ENCODE measurements at places on chromosomes 4 and X.

- no peak for DNase-seq
Measured at GRCh38 chr4:81431971-81432370, 39.7 kb downstream of the RASGEF1B start.

DNA sequence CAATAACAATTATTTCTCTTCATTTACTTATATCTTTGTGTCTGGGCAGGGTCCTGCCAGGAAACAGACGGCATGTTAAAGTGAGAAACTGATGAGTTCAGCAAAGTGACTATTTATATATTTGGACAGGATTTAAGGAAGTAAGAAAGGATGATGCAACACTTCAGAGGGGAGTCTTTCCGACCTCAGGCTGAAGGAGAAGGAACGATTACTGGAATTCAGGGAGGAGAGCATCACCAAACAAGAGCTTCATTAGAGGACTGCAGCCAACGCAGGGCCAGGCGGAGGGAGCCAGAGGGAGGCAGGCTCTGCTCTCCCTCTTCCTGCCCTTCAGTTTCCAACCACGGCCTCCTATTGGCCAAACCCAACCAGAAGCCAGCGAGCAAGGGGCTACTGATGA lies 1.5 kb upstream of the TLR7 start:
- DNase-seq, result no peak

DNA sequence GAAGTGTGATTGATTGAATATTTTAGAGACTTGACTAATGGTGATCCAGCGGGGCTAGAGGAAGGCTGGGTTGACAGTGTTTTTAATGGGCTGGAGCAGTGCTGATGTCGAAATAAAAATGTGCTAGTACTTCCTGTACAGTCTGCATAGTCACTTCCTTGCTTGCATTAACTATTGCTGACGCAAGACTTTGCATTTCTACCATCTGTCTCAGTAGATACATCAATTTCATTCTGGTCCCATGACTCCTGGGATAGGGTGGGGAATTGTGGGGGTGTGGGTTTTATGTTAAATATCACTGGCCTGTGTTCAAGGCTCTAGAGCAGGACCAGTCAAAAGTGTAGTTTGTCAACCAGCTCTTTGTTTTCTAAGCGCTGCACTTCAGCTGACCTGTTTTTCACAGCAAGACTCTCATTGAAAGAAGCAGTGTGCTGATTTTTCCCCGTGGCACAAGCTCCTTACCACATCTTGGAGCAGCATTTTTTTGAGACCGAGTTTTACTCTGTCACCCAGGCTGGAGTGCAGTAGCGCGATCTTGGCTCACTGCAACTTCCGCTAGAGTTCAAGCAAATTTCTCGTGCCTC lies 35.2 kb upstream of the PHEX start:
- no peak for DNase-seq

- DNase-seq, result no peak
Measured at GRCh38 chr4:14428125-14428524, 574.2 kb upstream of the CPEB2 start.

DNA sequence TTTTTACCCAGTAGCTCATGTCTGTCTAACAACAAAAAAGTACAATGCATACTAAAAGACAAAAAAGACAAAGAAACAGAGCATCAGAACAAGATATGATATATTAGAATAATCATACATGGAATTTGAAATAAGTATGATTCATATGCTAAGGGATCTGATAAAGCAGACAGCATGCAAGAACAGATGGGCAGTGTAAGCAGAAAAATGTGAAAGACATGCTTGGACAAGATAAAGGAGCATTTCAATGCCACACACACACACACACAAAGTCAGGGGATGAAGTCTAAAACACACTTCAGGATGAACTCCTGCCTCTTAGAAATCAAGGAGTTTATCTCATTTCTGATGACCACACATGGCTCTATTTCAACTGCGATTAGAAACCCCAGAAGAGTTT lies 649.6 kb upstream of the NDST4 start:
- no peak for DNase-seq

DNA sequence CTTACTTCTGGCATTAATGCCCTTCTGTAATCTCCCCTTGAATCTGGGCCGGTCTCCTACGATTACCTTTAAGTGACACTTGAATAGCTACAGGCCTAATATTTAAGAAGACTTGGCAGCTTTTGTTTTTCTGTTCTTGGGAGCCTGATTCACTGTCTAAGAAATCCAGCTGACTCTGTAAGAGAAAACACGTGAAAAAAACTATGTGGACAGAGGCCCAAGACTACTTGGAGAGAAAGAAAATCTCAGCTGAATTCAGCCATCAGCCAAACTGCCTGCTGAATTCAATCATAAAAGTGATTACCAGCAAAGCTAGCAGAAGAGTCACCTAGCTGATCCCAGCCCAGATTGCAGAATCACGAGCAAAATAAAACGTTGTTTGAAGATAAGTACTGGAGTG lies 521.2 kb downstream of the MID1IP1 start:
- DNase-seq, result no peak

GRCh38 chr4:117783716-117784115 lies 250.6 kb upstream of the NDST3 start:
- DNase-seq, result no peak

DNA sequence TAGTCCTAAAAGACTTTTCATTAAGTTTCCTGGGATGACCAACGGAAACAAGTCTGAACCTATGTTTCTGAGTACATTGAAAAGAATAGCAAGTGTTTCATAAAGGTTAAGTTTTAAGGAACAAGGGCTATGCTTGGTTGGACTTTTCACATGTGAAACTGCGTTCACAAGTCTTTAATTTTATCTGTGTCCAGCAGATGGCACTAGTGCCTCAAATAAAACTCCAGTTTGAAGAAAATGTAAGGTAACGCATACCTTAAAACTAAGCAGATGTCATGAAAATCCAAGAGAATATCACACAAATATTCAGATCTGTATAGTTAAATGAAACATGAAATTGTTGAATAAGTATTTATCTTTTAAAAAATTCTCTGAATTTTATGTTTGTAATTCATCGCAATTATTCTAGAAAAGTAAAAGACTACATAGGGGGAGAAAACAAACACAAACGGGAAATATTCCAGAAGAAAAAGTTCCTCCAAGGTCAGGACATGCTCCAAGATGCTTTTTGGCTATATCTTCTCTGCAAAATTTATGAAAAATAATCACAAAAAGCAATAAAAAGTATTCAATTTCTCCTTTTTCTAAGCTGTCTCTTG lies 89.6 kb upstream of the MAD2L1 start:
- peak; percentile 62 for DNase-seq

DNA sequence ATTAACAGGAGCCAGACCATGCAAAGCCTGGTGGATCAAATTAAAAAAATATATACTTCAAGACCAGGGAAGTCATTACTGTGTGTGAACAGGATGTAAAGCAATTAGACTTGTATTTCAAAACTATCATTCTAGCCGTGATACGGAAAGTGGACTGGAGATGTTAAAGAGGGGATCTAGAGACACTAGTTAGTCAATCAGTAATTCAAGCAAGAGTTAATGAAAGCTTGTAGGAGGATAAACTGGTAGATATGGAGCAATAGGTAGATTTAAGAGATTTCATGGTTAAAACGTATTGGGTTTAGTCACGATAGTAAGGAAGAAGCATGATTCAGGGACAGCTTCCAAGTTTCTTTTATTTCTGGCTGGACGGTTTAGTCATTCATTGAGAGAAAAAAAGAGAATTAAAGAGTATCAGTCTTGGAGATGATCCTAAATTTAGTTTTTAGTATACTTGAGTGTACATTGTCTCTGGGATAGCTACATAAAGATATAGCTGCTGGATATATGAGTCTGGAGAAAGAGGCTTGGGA lies 3.9 kb downstream of the MAD2L1 start:
- DNase-seq, result no peak

DNA sequence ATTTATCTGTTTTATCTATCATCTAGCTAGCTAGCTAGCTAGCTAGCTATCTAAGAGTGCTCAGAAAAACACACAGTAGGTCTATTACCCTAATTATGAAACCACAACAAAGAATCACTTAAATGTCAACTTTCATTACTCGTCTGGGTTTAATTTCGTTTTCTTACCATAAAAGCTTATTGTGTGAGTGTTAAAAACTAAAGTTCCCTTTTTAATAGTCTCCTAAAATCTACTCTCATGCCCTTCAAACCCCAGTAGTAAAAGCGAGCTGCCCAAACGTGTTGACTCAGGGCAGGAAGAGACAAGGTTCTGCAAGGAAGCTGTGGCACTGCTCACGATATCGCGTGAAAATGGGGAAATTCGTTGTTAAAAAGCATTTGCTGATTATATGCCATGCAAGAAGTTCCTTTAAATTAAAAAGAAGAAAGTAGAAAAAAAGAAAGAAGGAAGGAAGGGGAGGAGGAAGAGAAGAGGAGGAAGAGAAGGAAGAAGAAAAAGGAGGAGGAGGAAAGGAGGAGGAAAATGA lies 595 bp downstream of the MBNL3 start:
- peak; percentile 28 for DNase-seq

DNA sequence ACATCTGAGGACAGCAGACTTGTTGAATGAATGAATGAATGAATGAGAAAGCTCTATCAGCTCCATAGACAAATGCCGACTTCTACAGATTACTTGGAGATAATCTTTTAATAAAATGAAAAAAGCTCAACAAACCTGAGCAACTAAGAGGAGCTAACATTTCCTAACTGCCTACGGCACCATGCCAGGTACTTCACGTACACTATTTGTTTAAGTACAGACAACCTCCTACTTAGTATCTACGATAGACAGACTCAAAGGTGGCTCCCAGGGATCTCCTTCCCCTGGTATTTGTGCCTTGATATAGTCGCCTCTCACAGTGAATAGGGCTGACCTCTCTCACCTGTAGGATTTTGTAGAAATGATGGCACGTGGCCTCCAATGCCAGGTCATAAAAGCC lies 412.2 kb upstream of the FAT1 start:
- no peak for DNase-seq

DNA sequence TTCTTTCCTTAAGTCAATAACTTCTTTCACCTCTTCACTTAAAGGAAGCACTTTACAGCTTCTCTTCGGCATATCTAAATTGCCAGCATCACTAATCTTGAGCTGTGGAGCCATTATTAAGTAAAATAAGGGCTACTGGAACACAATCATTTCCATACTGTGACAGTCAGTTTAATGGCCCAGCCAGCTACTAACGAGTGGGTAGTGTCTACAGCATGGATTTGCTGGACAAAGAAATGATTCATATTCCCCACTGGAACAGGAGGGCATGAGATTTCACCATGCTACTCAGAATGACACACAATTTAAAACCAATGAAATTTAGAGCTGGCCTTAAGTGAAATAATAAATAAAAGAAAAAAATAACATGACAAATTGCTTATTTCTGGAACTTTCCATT lies 72.1 kb downstream of the DDIT4L start:
- peak; percentile 30 for DNase-seq

DNA sequence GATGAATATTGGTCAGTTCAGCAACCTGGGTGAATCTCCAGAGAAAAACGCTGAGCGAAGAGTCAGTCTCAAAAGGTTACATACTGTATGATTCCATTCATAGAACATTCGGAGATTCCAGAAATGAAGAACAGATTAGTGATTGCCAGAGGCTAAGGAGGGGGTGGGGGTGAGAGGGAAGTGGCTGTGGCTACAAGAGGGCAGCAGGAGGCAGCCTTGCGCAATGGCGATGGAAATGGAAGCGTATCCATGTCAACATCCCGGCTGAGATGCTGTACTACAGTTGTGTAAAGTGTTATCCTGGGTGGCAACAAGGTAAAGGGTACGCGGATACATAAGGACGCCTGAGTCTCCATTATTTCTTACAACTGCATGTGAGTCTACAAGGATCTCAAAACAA lies 18.0 kb downstream of the LYAR start:
- no peak for DNase-seq

GRCh38 chr4:80587871-80588385 lies 252.4 kb downstream of the CFAP299 start:
- peak; percentile 65 for DNase-seq

GRCh38 chr4:518569-519083 lies 19.6 kb downstream of the PIGG start:
- no peak for DNase-seq

DNA sequence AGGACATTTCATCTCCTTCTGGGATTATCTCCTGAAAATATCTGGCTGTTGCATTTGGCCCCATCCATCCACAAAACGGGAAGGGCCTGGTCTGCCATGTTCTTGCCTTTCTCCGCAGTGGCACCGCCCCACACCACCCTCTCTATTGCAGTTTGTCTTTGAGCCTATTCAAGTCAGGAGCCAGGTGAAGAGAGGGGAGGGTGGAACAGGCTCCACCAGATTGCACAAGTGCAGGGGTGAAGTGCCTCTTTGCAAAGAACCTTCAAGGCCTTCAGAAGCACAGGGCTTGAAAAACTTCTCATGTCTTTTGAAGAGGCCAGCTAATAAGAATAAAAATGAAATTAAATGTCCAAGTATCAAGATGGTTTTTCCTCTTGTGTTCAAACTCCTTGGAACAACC lies 28.7 kb downstream of the RS1 start:
- peak; percentile 23 for DNase-seq

- DNase-seq, result no peak
Measured at GRCh38 chr4:1991596-1992434, 17.0 kb downstream of the NELFA start.

GRCh38 chr4:7322166-7322991 lies 112.4 kb downstream of the PSAPL1 start:
- no peak for DNase-seq

DNA sequence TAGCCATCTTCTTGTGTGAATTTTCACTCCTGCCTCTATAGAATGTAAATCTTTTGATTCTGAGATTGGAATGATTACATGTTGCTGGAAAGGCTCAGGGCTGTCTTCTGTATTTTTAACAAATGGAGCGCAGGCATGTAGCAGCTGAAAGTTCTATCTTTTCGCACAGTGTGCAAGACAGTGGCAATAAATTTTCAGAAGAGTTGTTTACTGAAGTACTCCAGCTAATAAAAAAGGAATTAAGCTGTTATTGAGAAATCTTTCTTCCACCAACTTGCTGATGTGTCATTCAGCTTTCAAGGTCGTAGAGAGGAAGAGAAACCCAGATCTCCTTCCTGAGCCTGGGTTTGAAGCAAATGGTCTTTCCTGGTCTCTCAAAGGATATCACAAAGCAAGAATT lies 122.0 kb upstream of the PUDP start:
- no peak for DNase-seq

GRCh38 chr4:74474345-74475090 lies 29.6 kb downstream of the AREG start:
- DNase-seq, result no peak

DNA sequence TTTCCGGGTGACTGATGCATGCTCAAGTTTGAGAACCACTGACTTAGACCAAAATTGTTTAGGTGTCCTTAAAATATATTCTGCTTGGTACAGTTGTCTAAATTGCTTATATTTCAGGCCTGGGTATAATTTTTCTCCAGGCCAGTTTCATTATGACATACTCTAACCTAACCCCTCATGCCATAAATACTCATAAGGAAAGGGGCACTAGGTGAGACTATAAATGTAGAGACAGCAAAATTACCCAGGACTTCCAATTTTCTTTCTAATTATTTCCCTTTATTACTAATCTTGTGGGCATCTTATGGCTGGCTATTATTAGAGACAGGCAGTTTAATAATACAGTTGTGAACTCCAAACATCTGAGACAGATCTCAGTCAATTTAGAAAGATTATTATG lies 150.2 kb downstream of the RRAGB start:
- no peak for DNase-seq

All from NCI-H1417 (cell line).